G401 (cell line): ENCODE measurements at places on chromosomes 11 and 22.

- DNase-seq = peak; percentile 2
Measured at GRCh38 chr11:21888814-21889213, 304.1 kb upstream of the ANO5 start.

- DNase-seq = no peak
Measured at GRCh38 chr11:32635819-32636218, 52.2 kb downstream of the EIF3M start.

DNA sequence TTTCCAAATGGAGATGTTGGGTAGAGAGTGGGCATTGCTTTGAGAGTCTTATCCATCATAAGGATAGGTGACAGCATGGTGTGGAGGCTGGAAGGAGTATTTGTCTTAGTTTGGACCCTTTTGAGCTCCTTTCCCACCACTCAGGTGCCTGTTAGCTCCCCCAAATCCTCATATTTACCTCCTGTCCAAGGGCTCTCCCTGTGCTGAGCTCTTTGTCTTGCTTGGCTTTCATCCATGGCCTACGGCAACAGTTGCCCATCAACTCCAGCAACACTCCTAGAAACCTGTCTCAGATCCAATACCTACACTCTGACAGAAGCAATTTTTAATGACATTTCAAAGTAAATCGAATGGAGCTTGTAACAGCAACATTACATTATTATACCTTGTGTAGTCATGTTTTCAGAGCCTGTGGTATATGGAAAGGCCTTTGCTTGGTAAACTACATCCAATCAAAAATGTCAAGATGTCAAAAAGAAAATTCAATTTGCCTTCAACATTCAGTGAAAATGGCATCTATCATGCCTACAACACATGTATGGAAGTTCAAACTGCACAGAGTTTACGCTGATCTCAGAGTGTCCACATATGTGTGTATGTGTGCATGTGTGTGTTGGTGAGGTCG lies 49.4 kb upstream of the CCDC90B start:
- DNase-seq = no peak

GRCh38 chr11:116533186-116533825 lies 239.5 kb downstream of the BUD13 start:
- no peak for DNase-seq

DNA sequence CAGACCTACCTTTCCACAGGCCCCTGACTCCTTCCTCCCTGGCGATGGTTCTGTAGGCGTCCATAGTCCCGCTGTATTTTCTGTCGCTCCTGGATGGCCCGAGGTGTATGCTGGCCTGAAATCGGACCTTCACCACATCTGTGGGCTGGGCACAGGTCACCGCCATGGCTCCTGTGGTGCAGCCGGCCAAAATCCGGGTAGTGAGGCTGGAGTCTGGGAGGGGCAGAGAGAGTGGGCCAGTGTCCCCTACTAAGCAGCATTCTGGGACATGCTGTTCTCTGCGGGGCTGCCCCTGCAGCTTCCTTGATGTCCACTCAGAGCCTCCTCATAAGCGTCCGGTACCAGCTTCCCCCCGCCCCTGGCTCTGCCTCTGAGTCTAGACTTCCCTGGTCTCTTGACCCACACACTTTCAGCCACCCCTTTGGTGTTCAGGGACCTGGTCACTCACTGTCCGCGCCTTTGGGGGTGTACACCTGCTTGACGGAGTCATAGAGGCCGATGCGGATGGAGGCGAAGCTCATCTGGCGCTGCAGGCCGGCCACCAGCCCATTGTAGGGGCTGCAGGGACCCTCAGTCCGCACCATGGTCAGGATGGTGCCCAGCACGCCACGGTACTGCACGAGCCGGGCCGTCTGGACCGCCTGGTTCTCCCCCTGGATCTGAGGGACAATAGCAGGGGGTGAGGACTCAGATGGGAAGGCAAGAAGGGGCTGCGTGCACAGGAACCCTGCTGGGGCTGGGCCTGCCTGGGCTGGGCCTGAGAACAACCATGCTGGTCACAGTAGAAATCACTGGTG lies 3.0 kb downstream of the UCP3 start:
- no peak for DNase-seq

DNA sequence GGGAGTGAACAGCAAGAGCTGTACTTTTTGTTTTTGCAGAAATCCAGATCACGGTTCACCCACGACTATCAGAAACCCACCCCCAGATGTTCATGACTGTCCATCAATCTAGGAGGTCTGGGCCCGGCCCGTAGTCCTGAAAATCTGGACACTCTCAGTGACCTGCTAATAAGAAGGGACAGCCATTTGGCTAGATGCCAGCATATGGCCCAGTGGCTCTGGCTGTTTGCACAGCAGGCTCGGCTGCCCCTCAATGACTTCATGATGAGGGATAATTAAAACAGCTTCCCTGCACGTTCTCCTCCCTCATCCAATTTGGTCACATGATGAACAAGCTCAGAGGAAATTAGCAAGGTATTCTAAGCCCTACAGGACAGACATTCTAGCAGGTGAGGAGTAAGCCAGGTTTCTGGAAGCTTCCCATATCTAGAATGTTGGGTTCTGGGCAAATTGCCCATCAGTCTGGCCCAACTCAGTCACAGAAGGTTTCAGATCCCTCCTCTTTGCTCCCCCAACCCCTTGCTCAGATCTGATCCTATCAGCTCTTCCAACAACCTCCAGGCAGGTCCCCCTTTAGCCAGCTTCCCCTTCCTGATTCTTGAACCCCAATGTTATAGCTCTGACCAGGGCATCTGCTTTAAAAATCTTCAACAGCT lies 397.3 kb downstream of the SHANK2 start:
- peak; percentile 50 for DNase-seq

DNA sequence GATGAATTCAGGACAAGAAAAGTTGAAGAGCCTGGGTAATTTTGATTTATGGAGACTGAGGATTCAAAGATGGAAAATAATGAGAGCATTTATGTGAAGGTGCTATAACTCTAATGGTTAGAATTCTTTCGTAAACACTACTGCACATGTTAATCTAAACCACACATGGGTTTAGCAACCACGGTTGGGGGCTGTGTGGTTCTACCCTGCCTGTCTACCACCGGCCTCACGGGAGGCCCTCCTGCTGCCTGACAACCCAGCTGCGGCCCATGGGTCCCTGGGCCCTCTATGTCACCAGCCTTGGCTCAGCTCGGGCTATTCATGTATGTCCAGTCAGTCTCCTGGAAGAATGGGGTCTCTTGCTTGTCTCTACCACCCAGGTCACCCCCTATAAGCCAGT lies 68.5 kb upstream of the ARFGAP3 start:
- DNase-seq = no peak

GRCh38 chr11:3353066-3353465 lies 25.9 kb downstream of the ZNF195 start:
- DNase-seq = no peak

DNA sequence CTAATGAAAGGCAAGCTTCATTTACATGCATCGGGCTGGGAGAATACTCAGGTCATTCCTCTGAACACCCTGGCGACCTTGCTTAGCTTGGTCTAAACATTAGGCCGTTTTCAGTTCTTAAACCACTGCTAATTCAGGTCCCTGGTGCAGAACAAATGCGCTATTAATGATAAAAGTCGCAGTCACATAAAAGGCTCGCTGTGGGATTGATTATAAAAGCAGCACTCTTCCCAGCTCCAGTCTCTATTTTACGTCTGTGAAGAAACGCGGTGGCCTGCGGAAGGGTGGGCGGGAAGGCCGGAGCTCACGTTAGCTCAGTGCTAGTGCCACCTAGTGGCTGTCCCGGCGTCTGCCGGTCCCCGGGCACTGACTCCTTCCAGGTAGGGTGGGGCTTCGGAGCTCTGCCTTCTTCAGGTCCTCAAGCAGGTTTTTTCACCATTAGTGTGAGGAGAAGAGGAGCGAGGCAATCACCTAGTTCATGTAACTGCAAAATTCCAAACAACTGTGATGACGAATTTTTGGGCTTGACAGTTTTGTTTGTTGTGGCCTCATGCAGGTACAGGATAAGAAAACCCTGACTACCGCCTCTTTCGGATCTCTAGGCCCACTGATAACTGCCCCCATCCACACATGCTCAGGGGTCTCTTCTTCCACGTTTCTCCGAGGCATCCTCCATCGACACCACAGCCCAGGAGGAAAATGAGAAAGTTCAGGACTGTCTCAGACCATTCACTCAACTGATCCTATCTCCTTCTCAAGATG lies 66.5 kb upstream of the CLMP start:
- DNase-seq = peak; percentile 94

GRCh38 chr11:134617360-134617759 lies 205.3 kb upstream of the B3GAT1 start:
- DNase-seq = no peak

DNA sequence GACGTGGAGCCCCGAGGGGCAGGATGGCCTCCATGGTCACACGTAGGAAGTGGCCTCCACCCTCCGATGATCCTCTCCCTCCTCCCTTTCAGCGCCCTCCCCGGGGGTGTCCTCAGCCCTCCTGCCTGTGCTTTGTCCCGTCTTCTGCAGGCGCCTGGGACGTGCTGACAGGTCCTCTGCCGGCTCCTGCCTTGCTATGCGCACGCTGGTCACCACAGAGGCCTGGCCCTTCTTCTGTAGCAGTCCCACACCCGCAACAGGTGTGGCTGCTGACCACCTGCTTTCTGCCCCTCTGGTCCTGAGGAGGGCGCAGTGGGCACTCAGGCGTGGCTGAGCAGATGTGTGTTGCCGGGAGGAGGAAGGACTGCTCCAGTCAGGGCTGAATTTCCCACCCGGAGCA lies 27.7 kb upstream of the PPP6R3 start:
- no peak for DNase-seq

GRCh38 chr22:19611590-19611989 lies 87.4 kb upstream of the CLDN5 start:
- DNase-seq = no peak

DNA sequence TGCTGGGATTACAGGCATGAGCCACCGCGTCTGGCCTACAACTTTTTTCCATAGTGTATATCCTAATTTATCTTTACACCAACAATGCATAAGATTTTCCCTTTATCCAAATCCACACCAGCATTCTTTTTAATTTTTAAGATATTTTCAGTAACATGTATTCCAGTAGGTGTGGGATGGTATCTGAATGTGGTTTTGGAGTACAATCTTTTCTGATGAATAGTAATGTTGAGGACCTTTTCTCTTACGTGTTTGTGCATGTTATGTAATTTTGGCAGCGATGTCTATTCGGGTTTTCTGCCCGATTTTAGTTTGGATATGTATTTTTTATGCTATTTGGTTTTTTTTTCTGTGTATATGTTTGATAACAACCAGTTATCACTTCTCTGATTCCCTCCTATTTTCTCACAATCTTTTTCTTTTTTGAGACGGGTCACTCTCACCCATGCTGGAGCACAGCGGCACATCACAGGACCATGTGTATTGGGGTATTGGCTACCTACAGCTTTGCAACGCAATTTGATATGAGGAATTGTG lies 114.6 kb upstream of the GRK3 start:
- DNase-seq = no peak

DNA sequence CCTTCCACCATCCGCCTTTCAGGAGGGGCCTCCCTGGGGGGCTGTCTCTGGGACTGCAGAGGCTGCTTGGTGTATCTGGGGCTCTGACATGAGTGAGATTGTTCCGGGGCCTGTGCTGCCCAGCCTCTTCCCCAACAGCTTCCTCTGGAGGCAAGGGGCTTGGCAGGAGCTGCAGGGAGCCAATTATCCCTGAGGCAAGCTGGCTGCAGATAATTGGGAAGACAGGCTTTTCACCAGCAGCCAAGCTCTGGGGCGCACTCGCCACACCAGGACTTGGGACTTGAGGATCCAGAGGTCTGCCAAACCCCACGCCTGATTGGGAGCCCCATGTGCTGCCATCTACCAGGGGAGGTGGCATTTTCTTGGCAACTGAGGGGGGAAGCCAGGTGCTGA lies 15.6 kb upstream of the RTN4R start:
- no peak for DNase-seq

- DNase-seq = peak; percentile 79
Measured at GRCh38 chr22:31630331-31631329, 31.4 kb downstream of the PISD start.

GRCh38 chr22:29096736-29097669 lies 24.2 kb downstream of the KREMEN1 start:
- no peak for DNase-seq

DNA sequence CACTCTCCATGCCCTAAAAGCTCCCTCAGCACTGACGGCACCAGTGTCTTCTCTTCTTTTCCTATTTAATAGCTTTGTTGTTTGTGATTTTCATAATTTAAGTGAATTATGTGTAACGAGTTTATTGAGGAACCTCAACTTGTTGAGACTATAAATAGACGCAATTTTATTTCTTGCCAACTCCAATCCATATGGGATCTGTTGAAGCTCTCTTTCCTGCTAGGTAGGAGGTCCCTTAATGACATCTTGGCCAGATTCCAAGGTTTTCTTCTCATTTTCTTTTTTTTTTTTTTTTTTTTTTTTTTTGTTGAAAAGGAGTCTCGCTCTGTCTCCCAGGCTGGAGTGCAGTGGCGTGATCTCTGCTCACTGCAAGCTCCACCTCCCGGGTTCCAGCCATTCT lies 14.2 kb downstream of the RTL6 start:
- no peak for DNase-seq

DNA sequence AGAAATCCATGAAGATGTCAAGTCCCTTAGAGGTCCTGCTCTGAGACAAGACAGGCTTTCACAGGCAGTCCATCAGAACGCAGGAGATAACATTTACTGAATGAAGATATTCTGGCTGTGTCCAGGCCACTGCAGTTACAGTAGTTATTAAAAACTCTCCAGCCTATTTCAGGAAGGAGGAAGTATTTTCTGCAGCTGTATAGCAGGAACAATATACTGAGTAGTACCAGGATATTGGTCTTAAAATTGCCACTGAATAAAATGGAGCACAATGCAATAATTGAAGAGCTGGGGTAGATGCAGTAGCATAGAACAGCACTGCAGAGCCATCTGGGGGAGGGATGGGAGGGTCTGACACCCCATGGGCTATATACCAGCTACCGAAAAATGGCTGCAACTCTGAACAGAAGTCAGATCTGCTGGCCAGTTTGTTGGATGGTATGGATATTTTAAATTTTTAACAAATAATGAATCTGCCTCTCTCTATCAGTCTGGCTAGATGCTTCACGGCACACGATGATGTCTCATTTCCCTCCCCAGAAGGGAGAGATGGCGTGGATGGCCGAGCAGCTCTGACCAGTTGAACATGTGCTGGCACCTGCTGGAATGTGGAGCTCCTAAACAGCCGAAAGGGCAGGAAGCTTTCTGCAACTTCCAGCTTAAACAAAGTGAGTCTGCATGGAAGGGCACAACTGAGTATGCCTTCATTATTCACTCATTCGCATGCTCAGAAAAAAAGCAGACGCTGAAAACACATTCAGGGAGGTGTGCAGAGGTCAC lies 342.1 kb upstream of the SYN3 start:
- DNase-seq = no peak

- no peak for DNase-seq
Measured at GRCh38 chr11:116697011-116697410, 75.8 kb downstream of the BUD13 start.

- peak; percentile 69 for DNase-seq
Measured at GRCh38 chr11:47523490-47524225, 29.3 kb downstream of the CELF1 start.

GRCh38 chr11:74932797-74933196 lies 16.1 kb downstream of the XRRA1 start:
- DNase-seq = no peak
